ENCODE measurements at places on chromosomes 5 and 9.

DNA sequence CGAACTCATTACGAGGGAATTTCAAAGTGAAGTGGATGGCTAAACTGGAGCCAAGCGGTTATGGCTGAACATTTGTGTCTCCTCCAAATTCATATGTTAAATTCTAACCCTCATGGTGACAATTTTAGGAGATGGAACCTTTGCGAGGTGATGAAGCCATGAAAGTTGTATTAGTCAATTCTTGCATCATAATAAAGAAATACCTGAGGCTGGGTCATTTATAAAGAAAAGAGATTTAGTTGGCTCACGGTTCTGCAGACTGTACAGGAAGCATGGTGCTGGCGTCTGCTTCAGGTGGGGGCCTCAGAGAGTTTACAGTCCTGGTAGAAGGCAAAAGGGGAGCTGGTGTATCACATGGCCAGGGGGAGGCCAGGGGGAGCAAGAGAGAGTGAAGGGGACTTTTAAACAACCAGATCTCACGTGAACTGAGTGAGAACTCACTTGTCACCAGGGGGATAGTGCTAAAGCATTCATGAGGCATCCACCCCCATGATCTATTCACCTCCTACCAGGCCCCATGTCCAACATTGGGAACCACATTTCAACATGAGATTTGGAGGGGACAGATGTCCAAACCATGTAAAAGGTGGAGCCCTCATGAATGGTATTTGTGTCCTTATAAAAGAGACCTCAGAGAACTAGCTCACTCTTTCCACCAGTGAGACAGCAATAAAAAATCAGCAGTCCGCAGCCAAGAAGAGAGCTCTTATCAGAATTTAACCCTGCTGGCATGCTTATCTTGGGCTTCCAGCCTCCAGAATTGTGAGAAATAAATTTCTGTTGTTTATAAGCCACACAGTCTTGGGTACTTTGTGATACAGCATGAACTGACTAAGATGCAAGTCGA lies 143.4 kb downstream of the MTRR start:
- DNase-seq, result no peak

DNA sequence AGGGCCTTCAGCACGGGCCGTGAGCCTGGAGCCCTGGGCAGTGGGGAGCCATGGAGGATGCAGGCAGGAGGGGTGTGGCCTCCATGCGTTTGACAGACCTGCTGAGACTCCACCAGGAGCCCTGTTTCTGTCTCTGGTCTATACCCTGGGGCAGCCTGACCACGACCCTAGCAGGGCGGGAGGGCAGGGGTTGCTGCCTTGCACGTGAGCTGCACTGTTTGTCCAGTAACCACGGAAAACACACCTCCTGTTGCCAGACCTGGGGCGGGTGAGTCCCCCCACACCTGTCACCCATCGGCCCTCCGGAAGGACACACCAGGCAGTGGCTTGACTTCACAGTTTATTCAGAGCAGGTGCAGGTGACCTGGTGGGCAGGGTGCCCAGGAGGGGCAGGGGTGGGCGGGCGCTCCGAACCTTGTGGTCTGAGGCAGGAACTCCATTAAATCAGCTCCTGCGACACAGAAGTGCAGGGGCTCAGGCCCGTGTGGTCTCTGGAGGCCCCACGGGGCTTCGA lies 3.9 kb downstream of the LCN8 start:
- no peak for DNase-seq

- DNase-seq, result peak; percentile 51
Observed at GRCh38 chr5:80941496-80941895, 18.7 kb upstream of the RASGRF2 start.

DNA sequence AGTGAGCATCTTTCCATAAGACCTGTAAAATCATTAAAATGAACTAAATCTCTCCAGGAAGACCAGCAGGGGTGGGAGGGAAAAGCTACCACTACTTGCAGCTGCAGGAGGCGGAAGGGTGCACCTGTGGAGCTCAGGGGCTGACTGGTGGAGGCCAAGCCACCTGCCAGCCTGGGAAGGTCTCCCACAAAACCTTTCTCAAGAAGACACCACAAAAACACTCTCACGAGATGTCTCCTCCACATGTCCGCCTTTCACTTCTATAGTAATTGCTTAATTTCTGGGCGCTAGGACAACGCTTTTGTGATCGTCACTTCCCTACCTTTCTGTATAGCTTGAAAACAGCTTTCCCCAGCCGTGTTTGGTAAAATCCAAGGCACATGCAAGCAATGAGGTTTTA lies 114.4 kb downstream of the ROR2 start:
- no peak for DNase-seq

GRCh38 chr5:8560776-8561175 lies 691.8 kb downstream of the MTRR start:
- DNase-seq, result no peak

GRCh38 chr9:108973895-108974294 lies 39.4 kb downstream of the CTNNAL1 start:
- no peak for DNase-seq

DNA sequence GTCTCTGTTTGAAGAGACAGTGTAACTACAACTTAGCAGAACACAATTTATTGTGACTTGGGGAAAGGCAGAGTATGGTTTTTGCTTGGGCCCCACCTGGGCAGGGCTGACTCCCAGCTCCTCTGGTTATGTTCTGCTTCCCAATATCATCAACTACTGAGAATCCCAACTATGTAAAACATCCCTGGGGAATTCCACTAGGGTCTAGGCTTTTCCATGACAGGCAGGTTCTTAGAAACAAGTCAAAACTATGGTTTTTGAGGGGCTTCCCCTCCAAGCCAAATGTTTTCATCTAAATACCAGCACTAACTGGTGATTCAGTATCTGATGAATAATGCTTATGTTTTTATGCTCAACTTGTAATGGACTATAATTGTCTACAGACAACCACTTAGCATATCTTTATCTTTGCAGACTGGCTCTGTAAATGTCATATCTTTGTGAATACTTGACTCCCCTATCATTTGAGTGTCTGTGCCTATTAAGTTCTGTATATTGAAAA lies 409.5 kb downstream of the PDE4D start:
- peak; percentile 90 for DNase-seq

DNA sequence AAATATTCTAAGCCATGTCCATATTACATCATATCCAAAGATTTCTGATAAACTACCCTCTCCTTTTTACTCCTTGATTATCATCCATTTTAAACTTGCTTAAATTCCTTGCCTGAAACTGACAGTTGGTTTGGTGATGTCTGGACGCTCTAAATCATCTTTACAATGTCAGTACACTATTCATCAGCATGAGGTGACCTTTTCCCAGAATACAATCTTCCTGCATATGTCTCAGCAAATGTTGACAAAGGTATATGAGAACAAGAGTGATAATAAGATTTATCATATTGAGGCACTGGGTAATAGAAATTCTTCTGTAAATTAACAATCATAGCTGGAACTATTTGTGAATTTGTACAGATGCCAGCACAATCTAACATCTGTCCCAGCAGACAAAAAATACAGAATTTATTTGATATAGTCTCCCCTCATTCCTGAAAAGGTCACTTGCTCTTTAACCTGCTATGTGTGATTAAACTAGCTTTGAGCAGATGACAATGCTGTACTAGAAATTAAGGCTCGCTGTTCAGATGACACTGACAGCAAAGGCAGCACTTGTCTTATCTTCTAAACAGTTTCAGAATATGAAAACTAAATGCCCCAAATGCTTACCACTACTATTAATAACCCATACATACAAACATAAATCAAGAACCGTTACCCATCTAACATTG lies 32.2 kb downstream of the COX7C start:
- no peak for DNase-seq

DNA sequence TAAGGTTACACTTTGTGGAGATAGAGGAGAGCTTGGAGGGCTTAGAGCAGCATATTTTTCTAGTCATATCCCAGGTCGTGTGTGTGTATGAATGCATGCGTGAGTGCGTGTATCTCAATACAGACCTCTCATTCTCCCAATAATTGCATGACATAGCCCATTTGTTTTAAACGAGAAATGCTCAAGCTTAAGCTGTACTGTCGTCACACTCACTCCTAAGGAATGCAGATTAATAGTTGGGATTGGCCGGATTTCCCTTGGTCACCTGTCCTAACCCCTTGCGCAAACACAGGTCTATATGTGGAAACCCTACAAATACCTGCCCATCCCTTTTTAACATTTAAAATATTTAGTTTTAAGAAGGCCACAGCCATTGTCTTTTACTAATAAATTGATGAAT lies 165.8 kb downstream of the SEMA5A start:
- DNase-seq, result peak; percentile 19

DNA sequence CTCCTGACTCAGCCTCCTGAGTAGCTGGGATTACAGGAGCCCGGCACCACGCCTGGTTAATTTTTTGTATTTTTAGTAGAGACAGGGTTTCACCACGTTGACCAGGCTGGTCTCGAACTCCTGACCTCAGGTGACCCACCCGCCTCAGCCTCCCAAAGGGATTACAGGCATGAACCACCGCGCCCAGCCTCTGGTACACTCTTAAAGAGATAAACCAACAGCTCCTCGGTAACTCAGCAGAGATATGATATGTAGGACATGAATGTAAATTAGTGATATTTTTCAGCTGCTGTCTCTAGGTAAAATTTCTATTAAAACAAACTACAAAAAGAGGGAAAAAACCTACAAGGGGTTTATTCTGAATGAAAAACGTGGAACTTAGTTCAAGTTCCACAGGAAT lies 42.8 kb upstream of the HK3 start:
- DNase-seq, result no peak

DNA sequence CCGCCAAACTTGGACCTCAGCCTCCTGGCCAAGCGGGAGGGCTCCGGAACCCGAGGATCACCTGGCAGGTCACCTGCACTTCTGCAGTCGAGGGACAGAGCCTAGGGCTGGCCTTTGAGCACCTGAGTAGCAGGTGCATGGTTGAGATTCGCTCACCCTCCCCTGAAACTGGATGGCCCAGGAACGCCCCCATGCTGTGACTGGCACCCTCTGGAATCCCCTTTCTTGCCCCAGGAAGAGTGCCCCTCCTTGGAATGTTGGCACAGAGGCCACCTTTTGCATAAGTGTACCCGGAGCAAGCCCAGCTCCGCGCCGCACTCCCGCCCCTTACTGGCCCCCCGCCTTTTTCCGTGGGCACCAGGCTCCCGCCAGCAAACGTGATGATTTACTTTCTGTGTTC lies 112.5 kb upstream of the IER5L start:
- no peak for DNase-seq

GRCh38 chr5:34923694-34924461 lies 5.5 kb upstream of the DNAJC21 start:
- peak; percentile 95 for DNase-seq

GRCh38 chr9:127177231-127177630 lies 54.8 kb upstream of the ANGPTL2 start:
- DNase-seq, result no peak

GRCh38 chr5:37214550-37214949 lies 34.6 kb downstream of the CPLANE1 start:
- no peak for DNase-seq

DNA sequence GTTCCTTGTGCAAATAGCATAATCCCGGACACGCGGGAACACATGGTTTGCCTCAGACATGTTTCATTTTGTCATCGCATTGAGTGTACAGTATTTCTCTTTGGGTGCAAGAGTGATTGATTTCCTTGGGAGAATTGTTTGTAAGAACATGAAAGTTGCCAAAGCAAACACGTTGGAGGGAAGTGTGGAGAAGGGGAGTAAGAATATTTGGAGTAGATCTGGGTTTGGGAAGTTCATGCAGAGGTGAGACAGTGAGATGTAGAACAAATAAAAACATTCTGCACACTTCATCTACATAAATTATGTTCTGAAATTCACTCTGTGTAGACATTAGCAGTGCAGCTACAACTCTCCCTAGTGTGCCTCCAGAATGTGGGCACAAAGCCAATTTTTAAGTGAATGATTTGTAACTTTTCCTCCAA lies 24.0 kb downstream of the FOXD1 start:
- no peak for DNase-seq

DNA sequence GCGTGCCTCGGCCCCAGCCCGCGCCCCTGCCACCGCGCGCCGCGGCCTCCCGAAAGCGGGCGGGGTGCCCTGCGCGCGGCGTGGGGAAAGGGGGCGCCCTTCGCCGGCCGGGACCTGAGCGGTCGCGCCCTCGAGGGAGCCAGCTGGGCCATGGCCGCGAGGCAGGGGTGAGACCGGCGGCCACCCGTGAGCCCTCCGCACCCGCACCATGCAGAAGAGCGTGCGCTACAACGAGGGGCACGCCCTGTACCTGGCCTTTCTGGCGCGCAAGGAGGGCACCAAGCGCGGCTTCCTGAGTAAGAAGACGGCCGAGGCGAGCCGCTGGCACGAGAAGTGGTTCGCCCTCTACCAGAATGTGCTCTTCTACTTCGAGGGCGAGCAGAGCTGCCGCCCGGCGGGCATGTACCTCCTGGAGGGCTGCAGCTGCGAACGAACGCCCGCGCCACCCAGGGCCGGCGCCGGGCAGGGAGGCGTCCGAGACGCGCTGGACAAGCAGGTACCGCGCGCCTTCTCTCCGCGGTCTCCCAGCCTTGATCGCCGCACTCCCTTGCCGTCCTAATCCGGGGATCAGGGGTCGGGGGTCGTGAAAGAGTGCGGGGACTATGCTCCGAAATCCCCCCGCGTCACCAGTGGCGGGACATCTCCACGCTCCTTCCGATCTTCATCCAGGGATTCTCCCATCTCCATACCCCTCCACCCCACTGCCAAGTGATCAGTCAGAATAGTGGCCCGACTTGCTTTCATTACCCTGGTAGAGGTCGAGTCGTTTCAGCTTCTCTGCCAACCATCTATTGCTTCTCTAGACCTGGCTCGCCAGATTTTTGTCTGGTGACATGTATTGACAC lies 590 bp downstream of the RASGRF2 start:
- no peak for DNase-seq

- DNase-seq, result peak; percentile 99
Observed at GRCh38 chr5:157290981-157291711, 25.2 kb downstream of the CYFIP2 start.

- peak; percentile 55 for DNase-seq
Observed at GRCh38 chr9:16458696-16459420, 411.6 kb downstream of the BNC2 start.

DNA sequence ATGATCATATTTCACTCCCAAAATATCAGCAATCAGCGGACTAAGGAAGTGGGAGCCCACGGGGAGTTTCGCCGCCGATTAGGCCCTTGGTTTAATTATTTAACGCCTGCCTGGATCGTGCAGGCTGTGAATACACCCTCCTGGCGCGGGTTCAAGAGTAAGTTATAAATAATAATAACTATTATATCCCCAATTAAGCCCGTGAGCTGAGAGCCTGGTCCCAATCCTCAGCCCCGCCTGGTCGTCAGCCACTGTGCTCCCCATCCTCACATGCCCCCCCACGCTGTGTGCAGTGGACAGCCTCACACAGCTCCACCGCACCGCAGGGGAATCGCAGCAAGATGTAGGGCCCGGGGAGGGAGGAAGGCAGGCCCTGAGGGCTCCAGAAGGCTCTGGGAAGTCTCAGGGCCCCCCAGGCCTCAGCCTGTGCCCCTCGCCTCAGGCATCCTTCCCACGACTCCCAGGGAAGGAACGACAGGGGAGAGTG lies 10.8 kb upstream of the PRRX2 start:
- DNase-seq, result no peak

All from renal cortical epithelial cell (primary cell).